Ureter (tissue), 1 donor: ENCODE measurements at places on chromosomes 12 and 14.

GRCh38 chr12:8504351-8504750, 9.0 kb upstream of the CLEC4D start:
- DNase-seq: no peak

DNA sequence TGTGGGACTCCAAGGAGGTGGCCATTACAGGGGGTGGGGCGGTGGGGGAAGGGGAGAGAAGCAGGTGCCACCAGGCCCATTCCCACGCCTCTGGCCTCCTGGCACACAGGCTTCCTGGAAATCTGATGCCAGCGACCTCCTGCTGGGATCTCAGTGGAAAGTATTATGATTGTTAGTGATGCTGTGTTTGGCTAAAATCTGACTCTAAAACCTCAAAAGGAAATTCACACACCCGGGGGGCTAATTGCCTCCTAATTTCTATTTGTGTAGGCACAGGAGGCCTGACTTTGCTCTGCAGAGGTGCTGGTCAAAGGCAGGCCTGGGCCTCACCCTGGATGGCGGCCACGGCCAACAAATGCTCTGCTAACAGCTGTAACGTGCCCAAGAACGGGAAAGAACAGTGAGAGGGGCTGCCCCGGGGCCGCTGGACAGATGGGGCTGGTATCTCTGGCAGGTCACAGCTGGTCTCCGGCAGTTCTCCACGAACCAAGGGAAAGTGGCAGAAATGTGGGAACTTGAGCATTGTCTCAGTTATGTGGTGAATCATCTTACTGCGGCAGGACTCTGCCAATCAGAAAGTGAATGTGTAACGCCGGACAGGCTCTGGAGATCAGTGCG, 14.3 kb downstream of the FAM181A start:
- DNase-seq: no peak

DNA sequence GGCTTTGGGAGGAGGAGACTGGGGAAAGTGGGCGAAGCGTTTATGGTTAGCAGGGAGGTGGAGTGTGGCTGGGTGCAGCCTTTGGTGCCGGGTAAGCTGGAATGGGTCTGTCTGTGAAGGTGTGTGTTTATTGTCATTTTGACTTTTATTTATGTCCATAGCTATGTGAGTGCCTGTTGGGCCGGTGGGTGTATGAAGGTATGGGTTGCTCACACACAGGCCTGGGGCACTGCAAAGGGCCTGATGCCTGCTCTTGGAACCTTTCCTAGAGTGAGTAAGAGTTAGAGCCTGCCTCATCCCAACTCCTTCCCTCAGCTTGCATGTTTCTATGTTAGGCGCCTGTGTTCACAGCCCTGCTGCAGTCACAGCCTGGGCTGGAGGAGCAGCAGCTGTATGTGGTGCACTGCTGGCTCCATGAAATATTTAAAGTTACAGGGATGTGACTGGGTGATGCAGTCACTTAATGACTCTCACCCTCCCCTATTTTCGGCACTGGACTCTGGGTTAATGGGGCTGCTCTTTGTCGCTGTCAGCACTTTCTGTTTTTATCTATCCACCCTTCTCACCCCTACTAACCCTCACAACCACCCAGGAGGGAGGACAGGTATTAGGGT, 2.6 kb upstream of the PPP1R1A start:
- no peak for DNase-seq

- DNase-seq: no peak
Observed at GRCh38 chr14:52266179-52266578, 1.3 kb upstream of the PTGDR start.

- no peak for DNase-seq
Observed at GRCh38 chr14:104689881-104690711, 678 bp downstream of the INF2 start.
